Kidney tubule cell (primary cell): ENCODE measurements at places on chromosomes 6 and 20.

DNA sequence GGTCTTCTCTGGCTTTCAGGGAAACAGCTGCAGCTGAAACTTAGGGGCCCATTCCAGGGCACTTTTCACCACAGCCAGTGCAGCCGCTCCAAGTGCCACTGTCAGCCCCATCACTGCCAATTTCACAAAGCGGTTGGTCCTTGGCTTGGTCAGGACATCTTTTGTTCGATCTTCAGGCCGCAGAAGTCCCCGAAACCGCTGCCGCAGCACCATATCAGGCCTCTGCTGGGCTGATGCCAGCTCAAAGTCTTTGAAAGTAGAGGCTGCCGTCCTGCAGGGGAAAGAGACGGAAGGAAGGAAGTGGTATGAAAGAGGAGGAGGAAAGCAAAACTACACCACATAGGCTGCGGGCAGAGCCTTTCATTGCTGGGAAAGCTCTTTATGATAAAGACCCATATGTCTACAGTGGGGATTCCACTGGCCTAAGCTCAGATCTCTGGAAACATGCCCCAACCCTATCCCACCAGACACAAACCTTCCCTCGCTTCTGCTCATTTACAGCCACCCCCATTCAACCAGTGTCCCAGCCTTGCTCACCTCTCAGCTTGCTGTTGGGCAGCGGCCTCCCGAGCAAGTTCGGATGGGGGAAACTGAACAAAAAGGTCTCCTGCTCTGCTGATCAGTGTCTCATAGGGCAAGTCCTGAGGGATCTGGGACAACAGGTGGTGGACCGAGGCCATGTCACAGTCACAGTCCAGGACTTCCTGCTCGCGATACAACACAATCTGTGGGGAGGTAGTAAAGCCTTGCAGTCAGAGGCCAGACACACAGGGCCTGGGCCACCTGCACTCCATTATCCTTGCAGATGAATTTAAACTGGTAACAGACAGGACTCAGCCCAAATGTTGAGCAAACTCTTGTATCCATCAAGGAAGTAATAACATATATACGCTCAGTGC is 23.5 kb downstream of the TBC1D20 start:
- no peak for DNase-seq

- DNase-seq, result no peak
Observed at GRCh38 chr6:133817460-133818047, 71.4 kb upstream of the TCF21 start.

DNA sequence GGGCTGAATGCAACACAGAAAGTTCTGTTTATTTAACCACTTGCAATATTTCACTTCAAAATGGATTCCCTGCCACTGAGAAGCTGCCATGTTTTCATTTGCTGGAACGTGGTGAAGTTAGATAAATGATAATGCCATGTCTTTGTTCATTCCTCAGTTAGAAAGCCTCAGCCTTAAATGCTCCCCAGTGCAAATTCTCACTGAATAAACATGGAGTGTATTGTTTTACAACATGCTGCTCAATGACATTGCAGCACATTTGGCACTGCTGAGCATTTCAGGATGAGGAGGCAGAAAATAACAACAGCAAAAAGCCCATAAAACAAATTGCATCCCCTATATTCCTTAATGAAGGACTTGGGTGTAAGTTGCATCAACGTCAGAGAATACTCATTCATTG is 913.8 kb upstream of the FLRT3 start:
- no peak for DNase-seq

- no peak for DNase-seq
Observed at GRCh38 chr20:63712191-63712590, 4.4 kb downstream of the ZGPAT start.

GRCh38 chr6:162620073-162620472 is 107.5 kb downstream of the PRKN start:
- DNase-seq, result no peak

DNA sequence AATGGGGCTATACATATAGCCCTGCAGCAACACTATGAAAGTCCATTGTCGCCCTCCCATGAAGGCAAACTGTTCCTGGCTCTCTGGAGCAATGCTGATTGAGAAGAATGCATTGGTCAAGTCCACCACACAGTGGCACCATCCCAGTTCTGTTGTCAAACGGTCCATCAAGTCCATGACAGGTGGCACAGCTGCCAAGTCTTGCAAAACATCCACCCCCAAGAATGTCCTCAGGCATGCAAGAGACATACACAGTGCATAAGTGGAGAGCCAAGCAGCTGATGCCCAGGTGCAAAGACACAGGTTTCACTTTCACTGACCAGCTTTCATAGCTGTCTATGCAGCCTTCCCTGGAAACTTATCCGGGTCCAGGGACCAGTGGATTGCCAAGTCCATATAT is 17.5 kb downstream of the ZNF391 start:
- DNase-seq, result no peak
